ENCODE measurements at places on chromosomes 13 and 19.

DNA sequence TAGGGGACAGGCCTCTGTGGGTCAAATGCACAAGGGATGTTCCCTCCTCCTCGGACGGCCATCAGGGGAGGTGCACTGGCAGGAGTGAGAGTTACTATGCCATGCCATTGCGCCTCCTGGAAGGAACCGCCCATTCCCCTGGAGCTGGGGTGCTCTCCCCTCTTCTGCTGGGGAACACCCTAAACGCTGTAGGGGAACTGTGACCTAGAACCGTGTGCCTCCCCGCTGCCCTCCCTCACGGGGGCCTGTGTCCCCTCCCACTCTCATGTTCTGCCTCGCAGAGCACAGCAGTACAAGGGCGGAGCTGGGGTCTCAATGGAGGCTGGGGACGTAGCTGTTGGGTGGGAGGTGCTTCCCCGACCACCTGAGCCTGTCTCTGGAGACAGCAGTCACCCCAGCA, 17.2 kb upstream of the CRTC1 start:
- DNase-seq: no peak

GRCh38 chr19:53432088-53432661, 391 bp downstream of the ZNF761 start:
- no peak for DNase-seq

- DNase-seq: no peak
Measured at GRCh38 chr19:14477418-14478112, 2.4 kb upstream of the PTGER1 start.

DNA sequence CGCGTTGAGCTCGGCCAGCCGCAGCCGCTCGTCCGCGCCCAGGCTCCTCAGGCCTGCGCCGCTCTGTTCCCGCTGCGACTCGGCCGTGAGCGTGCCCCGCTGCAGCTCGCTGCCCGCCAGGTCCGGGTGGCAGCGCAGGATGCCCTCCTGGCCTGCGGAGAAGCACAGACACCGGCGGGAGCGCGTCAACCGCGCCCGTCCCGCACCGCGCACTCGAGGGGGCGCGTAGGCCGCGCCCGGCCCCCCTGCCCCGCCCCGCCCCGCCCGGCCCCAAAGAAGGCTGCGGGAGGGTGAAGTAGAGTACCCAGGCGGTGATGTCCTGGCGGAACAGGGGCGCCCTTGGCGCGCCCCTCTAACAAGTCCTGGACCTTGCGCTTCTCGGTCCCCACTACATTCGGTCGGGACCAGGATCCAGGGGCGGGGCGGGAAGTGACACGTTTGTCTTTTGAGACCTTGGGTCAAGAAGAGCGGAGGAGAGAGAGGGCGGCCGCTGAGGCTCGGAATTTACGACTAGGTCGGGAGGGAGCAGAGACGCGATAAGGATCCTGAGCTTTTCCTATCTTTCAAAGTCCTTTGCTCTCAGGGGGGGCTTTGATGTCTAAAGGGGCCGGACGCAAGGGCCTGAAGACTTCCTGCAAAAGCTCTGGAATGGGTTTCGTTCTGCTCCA, 9.3 kb upstream of the CDX2 start:
- no peak for DNase-seq

- no peak for DNase-seq
Measured at GRCh38 chr19:10399878-10400277, 3.5 kb downstream of the CDC37 start.

GRCh38 chr13:21884965-21885567, 214.2 kb downstream of the FGF9 start:
- DNase-seq: no peak

DNA sequence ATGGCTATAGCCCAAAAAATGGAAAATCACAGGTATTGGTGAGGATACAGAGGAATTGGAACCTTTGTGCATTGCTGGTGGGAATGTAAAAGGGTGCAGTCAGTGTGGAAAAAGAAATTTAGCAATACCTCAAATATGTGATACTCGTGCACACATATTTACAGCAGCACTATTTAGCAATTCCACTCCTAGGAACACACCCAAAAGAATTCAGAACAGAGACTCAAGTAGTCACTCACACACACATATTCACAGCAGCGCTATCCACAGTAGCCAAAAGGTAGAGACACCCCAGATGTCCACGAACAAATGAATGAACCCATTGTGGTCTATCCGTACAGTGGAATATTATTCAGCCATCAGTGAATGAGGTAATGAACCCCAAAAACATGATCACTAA, 114.0 kb downstream of the COL4A2 start:
- DNase-seq: no peak

DNA sequence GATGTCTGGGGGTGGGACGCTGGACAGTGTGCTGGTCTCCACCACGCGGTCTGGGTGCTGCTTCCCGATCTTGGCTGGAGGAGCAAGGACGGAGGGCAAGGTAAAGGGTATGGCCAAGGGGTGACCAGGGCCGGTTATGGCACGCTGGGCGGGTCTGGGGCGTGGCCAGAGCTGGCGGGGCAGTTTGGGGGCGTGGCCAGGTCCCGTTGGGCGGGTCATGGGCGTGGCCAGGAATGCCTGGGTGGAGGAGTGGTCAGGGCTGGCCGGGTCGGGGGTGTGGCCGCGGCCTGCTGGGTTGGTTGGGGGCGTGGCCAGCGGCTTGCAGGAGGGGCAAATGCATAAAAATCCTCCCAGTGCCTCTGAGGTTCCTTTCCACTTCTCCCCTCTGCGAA, 19.2 kb downstream of the GPX4 start:
- DNase-seq: no peak

DNA sequence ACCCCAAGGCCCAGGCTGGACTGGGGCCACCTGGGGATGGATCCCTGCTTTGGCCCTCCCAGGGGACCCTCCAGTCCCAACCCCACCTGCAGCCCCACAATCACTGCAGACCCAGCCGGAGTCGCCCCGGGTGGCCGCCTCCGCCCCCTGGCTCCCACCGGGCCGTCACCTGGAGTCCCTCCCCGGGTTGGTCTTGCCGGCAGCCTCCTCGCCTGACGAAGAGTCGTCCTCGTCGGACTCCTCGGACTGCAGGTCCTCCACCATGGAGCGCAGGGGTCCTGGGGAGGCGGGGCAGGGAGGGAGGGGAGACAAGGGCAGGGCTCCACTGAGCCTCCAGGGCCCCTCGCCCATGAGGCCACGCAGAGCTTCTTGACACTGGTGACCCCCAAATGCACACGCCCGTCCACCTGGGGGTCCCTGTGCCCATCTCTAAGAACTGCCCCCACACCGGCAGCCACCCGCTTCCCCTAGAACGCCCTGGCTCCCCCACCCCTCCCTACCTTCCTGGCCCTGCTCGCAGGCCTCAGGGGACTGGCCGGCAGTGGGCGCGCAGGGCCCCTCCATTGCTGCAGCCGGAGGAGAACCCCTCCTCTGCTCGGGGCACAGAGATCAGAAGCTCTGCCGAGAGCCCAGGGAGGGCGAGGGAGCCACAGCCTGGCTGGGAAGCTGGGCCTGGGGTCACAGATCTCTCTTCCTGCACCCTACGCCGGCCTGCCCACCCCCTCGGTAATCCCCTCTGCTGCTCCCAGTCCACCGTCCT, 63.4 kb downstream of the MLLT1 start:
- DNase-seq: no peak

DNA sequence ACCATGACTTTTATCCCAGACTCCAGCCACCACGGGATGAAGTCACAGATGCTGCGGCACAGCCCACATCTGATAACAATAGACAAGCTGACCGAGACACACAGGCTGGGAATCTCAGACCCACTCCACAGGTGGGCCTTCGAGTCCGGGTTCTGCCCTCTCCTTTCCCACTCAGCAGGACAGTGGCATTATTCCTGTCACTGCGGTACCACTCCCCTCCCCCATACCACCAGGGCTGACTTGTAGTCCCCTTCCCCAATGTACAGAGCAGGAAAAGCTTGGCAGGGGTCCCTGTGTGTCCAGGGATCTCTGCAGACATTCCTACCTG, 179 bp upstream of the AMER2 start:
- DNase-seq: no peak

- no peak for DNase-seq
Measured at GRCh38 chr19:41784312-41784711, 12.1 kb upstream of the CEACAM3 start.

- DNase-seq: no peak
Measured at GRCh38 chr19:53045536-53045935, 996 bp downstream of the ERVV-2 start.

DNA sequence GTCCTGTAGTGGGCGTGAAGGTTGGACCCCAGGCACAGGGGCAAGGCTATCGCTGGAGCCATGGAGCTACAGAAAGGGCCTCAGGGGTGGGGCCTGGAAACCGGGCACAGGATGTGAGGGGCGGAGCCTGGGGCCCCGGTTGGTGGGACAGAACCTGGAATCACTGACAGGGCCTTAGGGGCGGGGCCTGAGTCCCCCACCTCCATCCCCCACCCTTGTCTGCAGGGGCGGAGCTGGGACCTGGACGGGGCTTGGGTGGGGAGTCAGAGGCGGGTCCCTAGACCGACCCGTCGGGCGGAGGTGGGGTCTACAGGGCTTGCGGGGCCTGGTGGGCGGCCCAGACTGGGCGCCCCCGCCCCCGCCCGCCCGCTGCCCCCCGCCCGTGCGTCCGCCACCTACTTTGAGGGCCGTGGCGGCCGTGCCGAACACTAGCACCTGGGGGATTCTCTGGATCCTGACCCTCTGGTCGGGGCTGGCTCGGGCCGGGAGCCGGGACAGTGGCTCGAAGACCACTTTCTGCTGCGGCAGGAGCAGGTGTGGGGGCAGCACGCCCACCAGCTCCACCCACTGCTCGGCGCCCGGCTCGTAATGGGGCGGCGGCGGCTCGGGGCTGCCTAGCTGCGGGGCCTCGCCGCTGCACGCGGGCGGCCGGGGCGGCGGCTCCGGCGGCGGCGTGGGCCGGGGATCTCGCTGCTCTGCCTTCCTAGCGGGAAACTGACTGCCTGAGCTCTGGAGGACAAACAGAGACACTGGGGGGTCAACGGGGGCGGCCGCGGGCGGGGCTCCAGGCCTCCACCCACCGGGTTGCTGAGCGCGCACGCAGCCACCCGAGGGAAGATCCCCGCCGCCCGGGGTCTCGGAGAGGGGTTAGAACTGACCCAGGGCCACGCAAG, 26.3 kb downstream of the DCAF15 start:
- no peak for DNase-seq

DNA sequence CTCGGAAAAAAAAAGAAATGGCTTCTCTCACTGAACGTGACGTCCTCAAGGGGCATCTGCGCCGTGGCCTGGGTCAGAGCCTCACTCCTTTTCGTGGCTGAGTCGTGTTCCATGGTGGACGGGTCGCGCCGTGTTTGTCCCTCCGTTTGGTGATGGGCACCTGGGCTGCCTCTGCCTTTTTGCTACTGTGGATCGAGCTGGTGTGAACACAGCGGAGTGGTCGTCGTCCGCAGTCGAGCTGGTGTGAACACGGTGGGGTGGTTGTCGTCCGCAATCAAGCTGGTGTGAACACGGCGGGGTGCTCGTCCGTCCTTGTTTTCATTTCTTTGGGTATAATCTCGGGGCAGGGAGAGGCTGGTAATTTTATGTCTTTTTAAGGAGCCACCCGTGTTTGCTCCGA, 11.6 kb downstream of the HCN2 start:
- DNase-seq: no peak

DNA sequence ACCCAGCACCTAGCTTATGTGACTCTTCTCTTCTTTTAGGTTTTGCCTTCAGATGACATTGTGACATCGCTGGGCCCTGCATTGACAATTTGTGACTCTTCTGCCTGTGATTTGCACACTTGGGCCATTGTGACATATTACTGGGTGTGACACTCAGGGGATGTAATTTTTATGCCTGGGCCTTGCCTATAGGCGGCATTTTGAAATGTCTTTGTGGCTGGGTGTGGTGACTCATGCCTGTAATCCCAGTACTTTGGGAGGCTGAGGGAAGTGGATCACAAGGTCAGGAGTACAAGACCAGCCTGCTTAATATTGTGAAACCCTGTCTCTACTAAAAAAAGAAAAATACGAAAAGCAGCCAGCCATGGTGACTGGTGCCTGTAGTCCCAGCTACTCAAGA, 28.4 kb upstream of the ZNF681 start:
- DNase-seq: no peak

DNA sequence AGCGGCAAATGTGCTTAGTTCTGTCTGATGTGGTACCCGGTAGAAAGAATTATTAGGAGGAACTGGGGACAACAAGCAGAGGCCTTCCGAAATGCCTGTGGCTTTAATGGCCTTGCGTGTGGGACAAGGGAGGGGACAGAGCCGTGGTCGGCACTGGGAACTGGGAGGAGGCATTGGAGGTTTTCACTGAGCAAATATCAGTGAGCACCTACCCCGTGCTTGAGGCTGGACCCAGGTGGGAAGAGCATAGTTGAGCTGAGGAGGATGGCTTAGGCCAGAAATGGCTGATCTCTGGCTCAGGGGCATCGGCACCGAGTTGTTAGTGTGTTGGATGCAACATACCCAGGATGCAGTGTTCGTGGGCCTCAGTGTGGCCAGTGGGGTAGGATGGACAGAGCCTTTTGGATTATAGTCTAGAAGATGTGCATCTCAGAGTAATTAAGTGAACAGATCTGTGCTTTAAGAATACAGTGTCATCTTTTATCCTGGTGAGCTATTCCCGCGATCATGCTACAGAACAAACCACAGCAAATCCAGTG, 201.3 kb downstream of the TEX29 start:
- no peak for DNase-seq

DNA sequence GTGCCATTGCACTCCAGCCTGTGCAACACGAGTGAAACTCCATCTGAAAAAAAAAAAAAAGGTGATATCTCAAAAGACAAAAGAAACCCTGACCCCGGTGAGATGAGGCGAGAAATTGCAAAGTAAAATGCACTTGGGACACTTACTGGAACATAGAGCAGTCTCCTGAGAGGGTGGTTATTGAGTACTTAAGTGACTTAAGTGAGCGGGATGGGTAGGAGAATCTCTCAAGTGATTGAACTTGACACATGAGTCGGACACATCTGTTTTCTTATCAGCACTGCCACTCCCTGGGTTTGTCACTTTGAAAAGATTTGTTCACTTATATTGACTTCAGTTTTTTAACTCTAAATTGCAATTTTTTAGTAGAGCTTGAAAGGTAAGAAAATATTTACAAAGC, 2.8 kb downstream of the ZNF429 start:
- DNase-seq: no peak

DNA sequence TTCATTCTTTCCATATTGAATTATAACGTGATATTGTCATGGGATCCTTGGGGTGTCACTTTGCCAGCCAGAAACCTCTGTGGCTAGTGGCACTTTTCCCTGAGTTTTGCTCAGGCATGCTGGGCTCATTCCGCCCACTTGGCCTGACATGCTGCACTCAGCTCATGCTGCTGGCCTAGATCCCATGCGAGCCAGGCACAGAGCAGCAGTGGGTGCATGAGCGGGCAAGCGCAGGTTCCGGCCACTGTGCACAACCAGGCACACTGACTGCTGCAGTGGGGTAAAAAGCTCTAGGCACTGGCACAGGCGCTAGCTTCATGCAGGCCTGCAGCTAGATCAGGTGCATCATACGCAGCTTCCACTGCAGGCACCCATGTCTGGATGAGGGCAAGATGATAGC, 221.2 kb downstream of the MAB21L1 start:
- no peak for DNase-seq

DNA sequence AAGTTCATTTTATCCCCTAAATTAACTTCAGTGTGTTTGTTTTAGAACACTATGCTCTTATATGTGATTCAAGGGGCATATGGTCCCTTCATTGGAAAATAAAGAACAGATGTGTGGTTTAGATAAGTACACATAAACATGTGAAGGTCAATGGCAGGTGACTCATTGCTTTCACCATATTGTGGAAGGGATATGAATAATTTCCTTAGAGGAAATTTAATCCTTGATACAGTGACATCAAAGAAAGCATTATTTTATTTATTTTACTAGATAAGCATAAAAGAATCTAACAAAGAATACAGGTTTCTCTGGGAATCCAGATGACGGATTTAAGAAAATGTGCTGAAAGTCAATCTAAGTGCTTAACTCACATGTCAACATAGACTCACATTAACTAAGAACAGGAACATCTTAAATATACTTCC, 373.5 kb downstream of the KCTD12 start:
- no peak for DNase-seq

All from stimulated activated CD4-positive, alpha-beta T cell treated with anti-CD3 and anti-CD28 coated beads, TNF-alpha, amount 100 ng/mL, for 1 hour (primary cell).